Central memory CD4-positive, alpha-beta T cell (primary cell): ENCODE measurements at places on chromosomes 12 and 14.

- no peak for DNase-seq
Measured at GRCh38 chr12:27549801-27550652, 26.0 kb downstream of the PPFIBP1 start.

DNA sequence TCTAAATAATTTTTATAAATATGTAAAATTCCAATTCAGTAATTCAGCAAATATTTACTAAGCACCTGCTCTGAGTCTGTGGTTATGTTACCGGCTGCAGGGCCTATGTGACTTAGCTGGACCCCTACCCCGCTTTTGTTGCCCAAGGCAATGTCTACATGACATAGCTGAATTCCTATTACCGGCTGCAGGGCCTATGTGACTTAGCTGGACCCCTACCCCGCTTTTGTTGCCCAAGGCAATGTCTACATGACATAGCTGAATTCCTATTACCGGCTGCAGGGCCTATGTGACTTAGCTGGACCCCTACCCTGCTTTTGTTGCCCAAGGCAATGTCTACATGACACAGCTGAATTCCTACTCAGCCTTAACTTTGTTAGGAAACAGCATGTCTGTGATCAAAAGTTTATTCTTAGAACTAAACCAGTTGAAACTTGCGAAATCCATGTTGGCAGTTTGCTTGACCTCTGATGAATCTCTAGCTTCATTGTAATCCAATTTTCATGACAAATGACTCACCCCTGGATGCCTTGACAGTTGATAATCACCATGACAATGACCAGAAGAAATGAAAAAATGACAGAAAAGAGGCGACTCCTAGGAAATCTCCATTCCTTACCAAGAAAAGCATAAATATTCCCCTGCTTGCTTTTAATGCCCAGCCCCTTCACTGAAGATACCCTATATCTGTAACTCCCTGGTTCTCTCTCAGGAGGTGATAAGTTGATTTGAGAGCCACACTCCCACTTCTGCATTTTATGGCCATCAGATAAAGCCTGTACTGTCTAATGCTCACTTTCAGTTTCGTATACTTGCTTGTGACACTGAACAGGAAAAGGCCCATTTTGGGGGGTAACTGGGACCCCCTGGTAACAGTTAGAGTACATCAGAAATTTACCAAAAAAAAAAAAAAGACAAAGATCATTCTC, 148.4 kb upstream of the SYT10 start:
- no peak for DNase-seq

DNA sequence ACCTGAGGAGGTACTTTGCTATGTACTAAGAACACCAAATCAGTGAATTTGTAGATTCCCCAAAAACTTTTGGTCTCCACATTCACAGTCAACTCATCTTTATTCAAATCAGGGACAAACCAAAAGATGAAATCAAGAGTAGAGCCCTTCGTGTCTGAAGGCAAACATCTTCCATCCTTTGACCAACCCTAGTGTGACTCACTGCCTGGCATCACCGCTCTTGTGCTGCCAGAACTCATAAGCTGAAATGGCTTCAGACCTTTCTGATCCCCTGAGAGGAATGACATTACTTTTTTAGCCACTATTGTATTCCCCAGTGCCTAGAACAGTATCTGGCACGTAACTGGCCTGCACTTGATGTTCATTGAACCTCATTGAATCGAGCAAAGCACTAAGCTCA, 50.1 kb downstream of the GOLGA5 start:
- no peak for DNase-seq

- no peak for DNase-seq
Measured at GRCh38 chr14:51451561-51451960, 200.1 kb upstream of the FRMD6 start.

- DNase-seq: no peak
Measured at GRCh38 chr12:8143261-8143660, 13.6 kb upstream of the ZNF705A start.

DNA sequence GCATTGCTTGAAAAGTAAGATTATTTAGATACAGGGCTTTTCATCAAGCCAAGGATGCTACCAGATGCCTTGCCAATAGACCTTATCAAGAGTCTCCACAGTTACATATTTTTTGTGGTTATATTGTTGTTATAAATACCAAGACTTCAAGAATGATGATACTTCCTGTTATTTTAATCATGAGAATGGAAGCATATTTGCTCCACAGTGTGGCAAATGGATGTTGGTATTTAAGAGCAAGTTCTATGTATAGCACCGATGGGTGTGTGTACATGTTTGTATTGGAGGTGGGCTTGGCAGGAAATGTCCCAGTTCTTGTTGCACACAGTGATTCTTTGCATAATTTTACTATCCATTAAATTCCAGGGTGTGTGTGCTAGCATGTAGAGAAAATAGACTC, 4.4 kb upstream of the NID2 start:
- DNase-seq: no peak

- DNase-seq: peak; percentile 40
Measured at GRCh38 chr14:21098076-21098891, at the start of gene ZNF219. TSS of gene ZNF219 (minus strand) at chr14:21098655. CDS start at chr14:21093591, 5,064 bp downstream.

DNA sequence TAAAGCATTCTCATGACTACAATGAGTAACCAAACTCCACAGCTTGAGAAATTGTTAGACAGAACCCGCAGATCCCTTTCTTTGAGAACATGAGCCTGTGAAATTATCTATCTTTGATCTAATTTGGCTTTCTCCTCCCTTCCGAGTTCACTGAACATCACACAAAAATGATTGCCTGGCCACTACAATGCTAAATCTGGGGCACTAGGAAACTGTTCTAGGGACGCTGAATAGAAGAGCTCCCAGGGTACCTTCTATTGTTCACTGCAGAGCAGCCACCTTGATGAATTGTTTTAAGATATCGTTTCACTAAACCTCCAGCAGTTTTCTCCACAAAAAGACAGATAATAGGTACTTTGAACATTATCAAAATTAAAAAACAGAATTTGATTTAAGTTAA, 47.5 kb downstream of the SINHCAF start:
- no peak for DNase-seq
